ENCODE measurements at places on chromosomes 16 and 17. TPM values are rescaled to one million over a fixed set of nuclear protein-coding genes. Genes with fewer than 3 reads are reported as not detected.

ABCA8 gene
- total RNA-seq, result 47.2 TPM

MYL4 gene
- not detected for total RNA-seq

YBX2 gene
- total RNA-seq, result under 0.01 TPM

FBXW10 gene
- under 0.01 TPM for total RNA-seq

TEX19 gene
- total RNA-seq, result not detected

RMI2 gene
- total RNA-seq, result 1.8 TPM

RBFOX1 gene
- not detected for total RNA-seq

CYGB gene
- total RNA-seq, result 12.4 TPM

GRCh38 chr16:70713342-70713741 lies 27.5 kb upstream of the MTSS2 start:
- DNase-seq, result no peak

- no peak for DNase-seq
These were observed 2.9 kb downstream of the ABCA3 start for GRCh38 chr16:2337431-2338296.

- DNase-seq, result no peak
These were observed 99.7 kb upstream of the METRNL start for GRCh38 chr17:82979718-82980117.

DNA sequence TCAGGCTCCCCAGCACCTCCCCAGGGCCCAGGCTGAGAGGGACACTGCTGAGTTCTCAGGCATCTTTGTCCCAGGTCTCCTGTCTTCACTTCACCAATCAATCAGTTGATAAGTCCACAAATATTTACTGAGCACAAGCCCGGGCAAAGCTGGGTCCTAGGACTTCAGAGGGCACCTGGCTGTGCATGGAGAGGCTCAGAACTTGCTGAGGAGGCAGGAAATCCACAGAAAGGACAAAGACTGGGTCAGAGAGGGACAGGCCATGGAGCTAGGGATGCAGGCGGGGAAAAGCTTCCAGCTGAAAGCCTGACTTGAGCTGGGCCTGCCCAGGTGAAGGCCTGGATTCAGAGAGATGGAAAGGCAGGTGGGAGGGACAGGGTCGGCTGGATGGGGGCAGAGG lies 33.2 kb upstream of the C1QL1 start:
- DNase-seq, result no peak

DNA sequence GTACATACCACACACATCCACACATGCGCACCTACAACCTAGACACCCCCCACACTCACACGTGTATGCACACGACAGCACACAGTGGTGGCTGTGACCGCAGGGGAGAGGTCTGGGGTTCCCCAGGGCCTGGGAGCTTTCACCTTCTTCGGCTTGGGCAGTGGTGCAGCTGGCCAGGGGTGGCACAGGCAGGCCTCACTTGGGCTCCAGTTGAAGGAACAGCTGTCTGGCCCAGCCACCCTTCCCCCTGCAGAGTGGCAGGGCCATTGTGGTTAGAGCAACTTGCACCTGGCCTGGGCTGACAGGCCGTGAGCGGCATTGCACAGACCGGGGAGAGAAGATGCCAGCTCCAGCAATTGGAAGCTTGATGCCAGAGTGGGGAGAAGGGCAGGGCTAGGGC lies 114.5 kb upstream of the GSE1 start:
- no peak for DNase-seq

DNA sequence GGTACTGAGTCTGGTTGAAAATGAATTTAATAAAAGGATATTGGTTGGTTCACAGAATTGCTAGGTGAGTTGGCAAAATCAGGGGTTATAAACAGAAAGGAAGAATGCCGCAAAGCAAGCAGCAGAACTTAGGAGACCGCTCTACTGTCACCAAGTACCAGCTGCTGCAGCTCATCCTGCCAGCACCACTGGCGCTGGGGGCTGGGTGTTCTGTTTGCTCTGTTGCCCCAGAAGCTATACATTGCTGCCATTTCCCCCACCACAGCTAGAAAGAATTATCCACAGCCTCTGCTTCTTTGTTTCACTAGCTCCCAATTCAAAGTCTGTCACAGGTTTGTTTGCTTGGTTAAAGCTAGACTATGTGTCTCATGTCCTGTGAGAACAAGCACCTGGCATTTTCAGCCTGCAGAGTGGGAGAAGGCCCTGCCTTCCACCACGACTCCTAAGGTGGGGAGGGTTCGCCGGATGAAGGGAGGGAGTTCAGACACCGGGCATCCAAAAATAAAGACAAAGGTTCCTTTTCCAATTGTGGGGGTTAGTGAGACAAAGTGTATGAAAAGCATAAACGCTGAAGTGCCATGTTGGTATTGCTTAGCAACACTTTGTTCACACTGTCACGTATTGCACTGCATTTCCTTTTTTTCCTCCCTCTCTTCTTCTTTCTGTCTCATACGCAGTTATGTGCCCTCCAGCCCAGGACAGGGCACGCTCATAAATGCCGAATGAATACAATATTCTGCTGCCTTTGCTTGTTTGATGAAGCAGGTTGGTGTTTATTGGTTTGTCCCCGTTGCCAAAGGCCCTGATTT lies 9.6 kb upstream of the CPD start:
- no peak for DNase-seq

GRCh38 chr17:8141045-8141444 lies 11.2 kb downstream of the PER1 start:
- no peak for DNase-seq

DNA sequence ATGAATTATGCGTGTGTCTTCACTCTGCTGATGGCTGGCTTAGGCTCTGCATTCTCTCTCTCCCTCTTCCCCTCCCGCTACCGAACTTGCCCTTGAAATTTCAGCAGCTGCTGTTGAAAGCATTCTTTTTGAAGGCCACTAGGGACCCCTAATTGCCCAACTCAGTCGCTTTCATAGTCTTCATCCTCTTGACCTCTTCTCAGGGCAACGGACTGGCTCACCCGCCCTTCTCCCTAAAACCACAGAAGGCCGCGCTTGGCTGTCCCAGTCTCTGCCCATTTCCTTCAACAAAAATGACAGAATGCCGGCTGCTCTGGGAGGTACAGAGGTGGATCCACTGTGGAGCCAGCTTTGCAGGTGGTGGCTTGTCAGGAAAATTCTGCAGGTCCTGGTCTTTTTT lies 21.0 kb upstream of the FMNL1 start:
- no peak for DNase-seq

DNA sequence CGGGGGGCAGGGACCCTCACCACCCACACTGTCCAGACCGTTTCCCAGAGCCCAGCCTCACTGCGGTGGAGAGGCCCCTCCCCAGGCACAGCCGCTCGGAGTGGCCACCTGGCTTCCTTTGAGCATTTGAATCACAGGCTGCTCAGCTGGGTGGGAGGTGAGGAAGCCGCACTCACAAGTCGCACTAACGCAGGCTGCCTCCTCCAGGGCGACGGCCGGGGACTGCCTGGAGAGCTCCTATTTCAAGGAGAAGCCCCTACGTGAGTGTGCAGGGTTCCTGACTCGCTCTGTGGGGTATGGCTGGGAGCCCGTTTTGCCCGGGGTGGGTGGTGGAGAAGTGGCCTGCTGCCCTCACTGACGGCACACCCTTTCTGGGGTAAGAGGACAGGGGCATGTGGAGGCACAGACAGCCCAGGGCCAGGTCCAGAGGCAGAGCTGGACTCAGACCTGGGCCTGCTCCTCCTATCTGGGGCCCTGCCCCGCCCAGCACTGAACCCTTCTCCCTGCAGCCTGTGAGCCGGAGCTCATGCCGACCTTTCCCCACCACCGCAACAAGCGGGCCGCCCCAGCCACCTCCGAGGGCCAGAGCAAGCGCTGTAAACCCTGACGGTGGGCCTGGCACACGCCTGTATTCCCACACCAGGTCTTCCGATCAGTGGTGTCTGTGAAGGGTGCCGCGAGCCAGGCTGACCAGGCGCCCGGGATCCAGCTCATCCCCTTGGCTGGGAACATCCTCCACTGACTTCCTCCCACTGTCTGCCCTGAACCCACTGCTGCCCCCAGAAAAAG lies 6.2 kb downstream of the SPATA2L start:
- DNase-seq, result no peak

GRCh38 chr17:16484445-16485175 lies 7.4 kb downstream of the LRRC75A start:
- no peak for DNase-seq

GRCh38 chr16:81729451-81729850 lies 49.6 kb upstream of the PLCG2 start:
- no peak for DNase-seq

DNA sequence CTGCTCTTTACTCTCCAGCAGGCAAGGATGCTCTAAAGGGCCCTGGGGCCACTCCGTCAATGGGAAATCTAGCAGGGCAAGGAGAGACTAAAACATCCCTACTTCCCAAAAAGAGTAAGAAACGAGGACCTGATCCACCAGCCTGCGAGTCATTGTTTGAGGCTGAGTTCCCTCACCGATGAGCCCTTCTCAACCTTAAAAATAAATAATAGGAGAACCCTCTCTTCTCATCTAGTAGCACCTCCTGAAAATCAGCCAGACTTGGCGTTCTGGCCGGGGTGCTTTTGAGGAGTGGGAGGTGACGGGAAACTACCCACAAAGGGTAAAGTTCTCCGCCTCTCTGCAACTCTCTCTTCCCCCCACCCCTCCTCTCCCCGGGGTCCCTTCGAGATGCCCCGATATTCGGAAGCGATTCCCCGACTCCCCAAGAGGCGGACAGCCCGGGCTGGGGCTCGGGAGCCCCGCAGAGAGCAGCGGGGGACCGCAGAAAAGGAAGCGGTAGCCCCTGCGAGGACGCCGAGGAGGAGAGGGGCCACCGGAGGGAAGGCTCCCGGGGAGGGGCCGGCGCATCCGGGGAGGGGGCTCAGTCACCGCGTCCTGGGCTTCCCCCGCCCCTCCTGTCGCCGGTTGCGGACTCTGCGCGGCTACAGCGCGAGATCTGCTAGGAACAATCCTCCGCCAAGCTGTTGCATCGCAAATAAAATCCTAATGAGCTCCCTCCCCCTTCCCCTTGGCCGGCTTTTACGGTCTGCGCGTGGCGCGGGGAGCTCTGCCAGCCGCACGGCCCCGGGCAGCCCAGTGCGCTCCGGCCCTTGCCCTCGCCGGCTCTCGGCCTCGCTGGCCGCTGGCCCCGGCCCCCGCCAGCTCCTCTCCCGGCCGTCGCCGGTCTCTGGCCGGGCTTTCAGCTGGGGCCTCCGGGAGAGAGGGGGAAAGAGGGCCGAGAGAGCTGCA lies 1.3 kb downstream of the HOXB9 start:
- no peak for DNase-seq

- no peak for DNase-seq
These were observed 3.7 kb downstream of the KIAA0753 start for GRCh38 chr17:6636616-6637457.

GRCh38 chr16:35798885-35799426 lies 2339.5 kb downstream of the TP53TG3F start:
- no peak for DNase-seq

DNA sequence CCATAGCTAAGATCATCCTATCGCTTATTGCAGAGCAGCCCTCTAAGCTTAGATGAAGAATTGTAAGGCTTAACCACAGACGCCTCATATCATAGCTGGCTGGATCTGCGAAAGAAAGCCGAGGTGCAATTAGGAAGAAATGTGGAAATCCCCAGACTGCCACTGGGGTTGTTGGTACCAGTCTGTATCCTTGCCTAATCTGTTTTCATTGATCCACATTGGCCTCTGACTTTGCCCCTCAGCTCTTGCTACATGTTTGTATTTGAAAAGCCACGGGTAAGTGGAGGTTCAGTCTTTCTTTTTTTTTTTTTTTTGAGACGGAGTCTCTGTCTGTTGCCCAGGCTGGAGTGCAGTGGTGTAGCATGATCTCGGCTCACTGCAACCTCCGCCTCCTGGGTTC lies 48.9 kb downstream of the TANGO6 start:
- no peak for DNase-seq

- no peak for DNase-seq
These were observed 402.1 kb upstream of the ERCC4 start for GRCh38 chr16:13517841-13518240.

GRCh38 chr17:5584383-5585286 lies at the start of gene NLRP1:
Gene NLRP1 (minus strand): TSS chr17:5584509. CDS start chr17:5583957, 552 bp downstream.
- DNase-seq, result peak; percentile 93

DNA sequence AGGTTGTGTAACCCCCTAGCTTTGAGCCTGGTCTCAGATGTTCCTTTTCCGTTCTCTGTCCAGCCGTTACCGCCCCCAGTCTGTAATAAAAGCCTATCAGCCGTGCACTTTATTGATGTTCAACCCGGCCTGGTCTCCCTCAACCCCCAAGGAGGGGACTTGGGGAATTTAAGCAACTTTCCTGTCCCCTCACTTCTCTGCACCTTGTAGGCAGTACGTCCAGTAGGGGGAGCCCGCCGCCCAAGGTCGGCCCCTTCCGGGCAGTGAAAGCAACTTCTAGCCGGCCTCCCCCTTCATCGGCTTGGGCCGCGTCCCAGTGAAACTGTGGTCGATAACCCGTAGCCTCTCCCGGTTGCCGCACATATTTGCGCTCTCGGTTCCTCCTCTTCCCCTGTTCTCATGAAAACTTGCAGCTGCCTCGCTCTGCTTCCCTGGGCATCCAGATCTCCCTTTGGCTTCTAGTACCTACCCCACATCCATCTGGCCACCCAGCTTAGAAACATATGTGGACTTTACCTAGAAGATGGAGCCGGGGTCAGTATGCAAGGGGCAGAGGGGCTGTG lies 7.9 kb downstream of the PNPO start:
- DNase-seq, result peak; percentile 83

GRCh38 chr17:43732958-43733357 lies 25.6 kb downstream of the SOST start:
- DNase-seq, result peak; percentile 12

DNA sequence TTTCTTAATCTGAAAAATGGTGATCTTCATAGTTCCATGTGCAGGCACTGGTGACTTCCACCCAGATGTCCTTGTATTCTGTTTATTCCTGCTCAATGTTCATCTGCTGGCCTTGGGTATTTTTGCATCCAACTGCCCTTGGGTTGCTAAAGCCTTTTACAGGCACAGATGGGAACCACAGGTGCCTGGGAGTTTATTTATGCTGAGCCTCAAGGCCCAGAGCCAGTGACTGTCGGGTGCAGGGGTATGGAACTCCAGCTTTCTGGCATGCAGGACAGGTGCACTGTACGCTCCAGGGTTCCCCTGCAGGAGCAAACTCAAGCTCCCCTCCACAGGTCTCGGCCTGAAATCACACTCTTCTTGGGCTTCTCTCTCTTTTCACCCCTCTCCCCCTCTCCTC lies 22.3 kb downstream of the DYNLRB2 start:
- no peak for DNase-seq

DNA sequence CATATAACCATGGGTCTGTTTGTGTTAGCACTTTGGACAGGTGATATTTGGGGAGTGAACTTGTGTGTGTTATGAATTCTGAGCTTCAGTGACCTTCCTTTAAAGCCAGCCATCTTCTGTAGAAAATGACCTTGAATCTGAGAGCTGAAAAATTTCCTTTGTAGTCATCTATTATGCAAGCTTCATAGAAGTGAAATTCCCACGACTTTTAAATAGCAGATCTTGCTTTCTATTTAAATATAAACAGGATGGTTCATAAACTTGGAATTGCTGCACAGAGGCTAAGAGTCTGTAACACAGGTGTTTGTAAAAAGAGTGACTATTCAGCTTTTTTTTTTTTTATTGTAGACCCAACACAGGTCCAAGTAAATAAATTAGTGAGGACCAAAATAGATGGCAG lies 85.5 kb downstream of the MARCHF10 start:
- DNase-seq, result no peak

DNA sequence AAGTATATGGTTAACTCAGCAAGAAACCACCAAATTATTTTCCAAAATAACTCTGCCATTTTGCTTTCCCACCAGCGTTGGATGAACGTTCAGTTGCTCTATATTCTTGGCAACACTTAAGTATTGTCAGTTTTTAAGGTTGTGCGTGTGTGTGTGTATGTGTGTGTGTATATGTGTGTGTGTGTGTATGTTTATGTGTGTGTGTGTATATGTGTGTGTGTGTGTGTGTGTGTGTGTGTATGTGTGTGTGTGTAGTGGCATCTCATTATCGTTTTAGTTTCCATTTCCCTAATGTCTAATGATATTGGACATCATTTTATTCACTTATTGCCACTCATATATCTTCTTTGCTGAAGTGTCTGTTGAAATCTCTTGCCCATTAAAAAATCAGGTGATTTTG lies 11.2 kb upstream of the SMTNL2 start:
- no peak for DNase-seq

Measured in fibroblast of lung (primary cell).